ENCODE measurements at places on chromosomes 11 and 22. TPM values are rescaled to one million over a fixed set of nuclear protein-coding genes. Genes with fewer than 3 reads are reported as not detected.

Gene CARD16
- total RNA-seq = 1.5 TPM

DNA sequence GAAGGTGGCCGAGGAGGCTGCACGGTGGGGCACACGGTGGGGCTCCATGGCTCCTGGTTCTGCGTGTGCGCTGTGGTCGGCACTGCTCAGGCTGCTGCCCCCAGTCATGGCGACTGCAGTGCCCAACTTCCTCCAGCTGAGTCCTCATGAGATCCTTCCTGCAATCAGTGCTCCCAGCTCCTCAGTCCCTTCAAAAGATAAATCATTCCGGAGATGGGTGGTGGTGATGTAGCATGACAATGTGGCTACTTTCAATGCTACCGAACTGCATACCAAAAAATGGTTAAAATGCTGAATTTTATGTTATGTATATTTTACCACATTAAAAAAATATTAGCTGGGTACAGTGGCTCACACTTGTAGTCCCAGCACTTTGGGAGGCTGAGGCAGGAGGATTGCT lies 14.1 kb upstream of the VPREB1 start:
- DNase-seq = no peak

- no peak for DNase-seq
Observed at GRCh38 chr11:18692941-18693760, 5.4 kb upstream of the TMEM86A start.

Gene APOBEC3A
- total RNA-seq = not detected

- DNase-seq = no peak
Observed at GRCh38 chr11:10828402-10828801, 19.7 kb upstream of the EIF4G2 start.

DNA sequence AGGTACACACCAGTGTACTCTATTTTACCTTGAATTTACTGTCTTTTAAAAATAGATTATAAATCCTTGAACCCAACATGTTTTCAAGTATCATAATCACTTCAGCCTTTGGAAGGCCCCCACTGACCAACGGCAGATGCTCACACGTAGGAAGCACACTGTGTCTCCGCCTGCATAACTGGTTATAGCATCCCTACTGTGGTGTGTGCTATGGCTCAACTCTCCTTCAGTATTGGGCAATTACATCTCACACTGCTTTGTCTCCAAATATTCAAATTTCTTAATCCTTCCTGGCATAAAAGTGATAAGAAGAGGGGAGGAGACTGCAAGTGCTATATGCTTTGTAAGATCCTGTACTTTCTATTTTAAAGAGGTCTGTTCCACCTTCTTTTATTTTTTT lies 165.7 kb downstream of the CADM1 start:
- DNase-seq = no peak

Gene DCPS
- 9.1 TPM for total RNA-seq

DNA sequence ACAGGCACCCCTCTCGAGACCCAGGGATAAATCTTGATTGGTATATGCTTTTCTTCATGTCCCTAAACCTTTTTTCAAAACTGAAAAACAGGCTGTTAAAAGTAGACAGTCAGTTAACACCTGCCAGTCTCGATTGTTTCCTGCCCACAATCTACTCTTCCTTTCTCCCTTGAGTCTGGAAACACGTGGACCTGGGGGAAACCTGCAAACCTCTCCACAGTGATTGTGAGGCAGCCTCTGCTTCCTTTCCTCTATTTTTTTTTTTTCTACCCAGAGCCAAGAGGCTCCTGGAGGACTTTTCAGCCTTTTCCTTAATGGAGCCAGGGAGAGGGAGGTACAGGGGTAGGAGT lies 69.4 kb upstream of the CLMP start:
- no peak for DNase-seq

- DNase-seq = no peak
Observed at GRCh38 chr11:112634551-112634950, 326.7 kb upstream of the NCAM1 start.

Gene CLDN5
- not detected for total RNA-seq

- DNase-seq = no peak
Observed at GRCh38 chr22:38465673-38466490, 2.0 kb upstream of the KDELR3 start.

Gene P2RX6
- total RNA-seq = 0.72 TPM

GRCh38 chr11:78022397-78023396 lies at the start of gene KCTD14:
Gene KCTD14 (minus strand): TSS chr11:78023276. CDS start chr11:78023249, 27 bp downstream.
- peak; percentile 40 for DNase-seq

Gene TMEM191B
- total RNA-seq = 1.8 TPM

Gene UBQLNL
- 1.9 TPM for total RNA-seq

Gene TMEM223
- total RNA-seq = 21.4 TPM

DNA sequence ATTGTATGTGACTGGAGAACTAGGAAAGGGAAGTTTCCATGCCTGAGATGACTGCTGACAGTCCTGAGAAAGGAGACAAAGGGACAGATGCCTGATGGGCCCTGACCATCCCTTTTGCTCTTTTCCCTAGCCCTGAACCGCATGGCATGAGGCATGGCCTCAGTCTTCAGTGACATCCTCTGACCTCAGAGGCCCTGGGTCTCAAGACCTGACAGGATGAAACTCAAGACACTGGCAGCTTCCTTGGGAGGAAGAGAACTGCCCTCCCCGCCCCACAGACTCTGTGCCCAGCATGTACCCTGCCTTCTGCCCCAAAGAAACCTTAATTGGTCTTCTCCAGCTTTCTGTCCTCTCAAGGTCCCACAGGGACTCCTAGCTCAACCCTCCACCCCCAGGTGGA lies 444.1 kb downstream of the SOX6 start:
- no peak for DNase-seq

Gene MUC2
- total RNA-seq = 0.04 TPM

DNA sequence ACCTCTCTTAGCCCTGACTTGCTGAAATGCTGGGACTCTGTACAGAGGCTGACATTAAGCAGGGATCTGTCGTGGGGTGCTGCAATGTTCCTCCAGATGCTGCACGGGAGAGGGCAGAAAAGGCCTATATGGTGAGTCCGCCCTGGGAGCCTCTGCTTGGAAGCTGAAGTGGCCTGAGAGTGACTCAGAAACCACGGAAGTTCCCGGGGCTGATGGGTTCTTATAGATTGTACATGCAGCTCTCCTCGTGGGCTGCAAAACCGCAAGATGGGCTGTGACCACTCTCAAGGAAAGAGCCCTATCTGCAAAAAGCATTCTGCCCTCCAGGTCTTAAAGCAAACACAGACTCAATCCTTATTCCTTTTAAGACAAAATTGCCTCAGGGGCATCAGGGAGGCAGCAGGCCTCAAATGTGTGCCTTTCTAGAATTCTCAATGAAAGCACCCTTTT lies 5.8 kb upstream of the SLC43A3 start:
- no peak for DNase-seq

DNA sequence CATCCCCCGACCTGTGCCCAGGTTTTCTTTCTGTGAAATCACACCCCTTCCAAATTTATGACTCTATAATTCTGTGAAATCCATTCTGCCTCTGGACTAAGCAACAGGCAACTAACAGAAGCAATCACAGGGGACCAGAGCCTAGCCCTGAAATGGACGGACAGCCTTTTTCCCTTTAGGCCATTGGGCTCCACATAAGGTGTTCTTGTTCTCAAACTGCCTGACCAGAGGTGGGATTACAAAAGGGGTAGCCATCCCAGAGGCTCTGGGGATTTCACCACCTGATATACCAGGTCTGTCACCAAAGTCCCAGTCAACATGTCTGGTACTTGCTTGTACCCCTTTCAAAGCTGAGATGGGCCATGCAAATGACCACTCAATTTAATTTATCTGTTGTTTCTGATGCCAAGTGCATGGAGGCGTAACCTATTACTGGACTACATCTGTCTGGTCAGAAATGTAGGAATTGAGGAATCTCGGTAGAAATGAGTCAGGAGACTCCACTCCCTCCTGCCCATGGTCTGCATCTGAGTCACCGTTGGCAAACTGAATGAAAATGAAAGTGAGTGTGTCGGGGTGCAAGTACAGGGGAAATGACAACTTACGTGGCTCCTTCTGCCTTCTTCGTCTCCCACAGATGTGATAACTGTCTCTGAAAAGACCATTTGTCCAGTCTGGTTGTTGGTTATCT lies 10.2 kb downstream of the DKK3 start:
- DNase-seq = no peak

Gene GRAMD4
- total RNA-seq = 60.5 TPM

DNA sequence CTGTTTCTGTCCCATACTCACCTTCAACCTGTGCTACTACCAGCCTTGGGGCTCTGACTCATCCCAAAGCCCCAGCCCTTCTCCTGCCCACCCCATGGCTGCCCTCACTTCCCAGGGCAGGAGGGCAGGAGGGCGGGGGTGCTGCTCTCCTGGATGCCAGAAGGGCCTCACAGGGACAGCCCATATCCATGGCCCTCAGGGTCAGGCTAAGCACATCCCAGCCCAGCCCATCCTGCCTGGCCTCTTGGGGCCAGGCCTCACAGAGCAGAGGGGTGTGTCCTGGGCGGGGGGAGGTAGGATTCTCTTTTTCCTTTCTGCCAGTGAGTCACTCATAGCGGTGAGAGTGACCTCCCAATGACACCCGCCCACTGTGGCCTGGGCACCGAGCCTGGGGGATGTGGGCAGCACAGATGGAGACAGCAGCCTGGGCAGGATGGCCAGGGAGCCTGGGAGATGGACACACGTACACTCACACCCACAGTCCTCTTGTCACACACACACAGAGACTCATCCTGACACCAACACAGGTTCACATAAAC lies 2.4 kb downstream of the LTBP3 start:
- DNase-seq = no peak

GRCh38 chr11:94553938-94554337 lies 10.2 kb downstream of the FUT4 start:
- no peak for DNase-seq

- DNase-seq = no peak
Observed at GRCh38 chr11:111305876-111306275, 7.5 kb downstream of the POU2AF3 start.

- no peak for DNase-seq
Observed at GRCh38 chr11:9385327-9385899, 961 bp downstream of the IPO7 start.

Gene OSM
- not detected for total RNA-seq

Gene EIF4ENIF1
- 44.4 TPM for total RNA-seq

Gene TRIM22
- 52.1 TPM for total RNA-seq

Gene C11orf86
- total RNA-seq = not detected

GRCh38 chr22:28891156-28891733 lies 7.9 kb downstream of the ZNRF3 start:
- no peak for DNase-seq

DNA sequence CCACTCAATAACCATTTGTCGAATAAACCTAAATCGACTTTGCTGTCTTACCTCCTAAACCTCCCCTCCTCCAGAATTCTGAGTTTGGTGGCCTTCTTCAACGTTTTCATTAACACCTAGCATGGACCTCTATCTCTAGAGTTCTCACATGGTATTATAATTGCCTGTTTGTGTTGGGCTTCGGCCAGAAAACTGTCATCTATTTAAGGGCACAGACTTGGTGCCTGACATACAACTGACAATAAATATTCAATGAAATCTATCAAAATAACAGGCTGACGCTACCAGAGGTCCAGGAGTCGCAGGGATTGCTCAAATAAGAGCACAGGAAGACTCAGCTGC lies 687 bp downstream of the ALKBH8 start:
- DNase-seq = no peak

- DNase-seq = no peak
Observed at GRCh38 chr11:61151545-61152252, 9.5 kb downstream of the VPS37C start.

GRCh38 chr11:101707477-101707876 lies 123.7 kb upstream of the TRPC6 start:
- DNase-seq = no peak

DNA sequence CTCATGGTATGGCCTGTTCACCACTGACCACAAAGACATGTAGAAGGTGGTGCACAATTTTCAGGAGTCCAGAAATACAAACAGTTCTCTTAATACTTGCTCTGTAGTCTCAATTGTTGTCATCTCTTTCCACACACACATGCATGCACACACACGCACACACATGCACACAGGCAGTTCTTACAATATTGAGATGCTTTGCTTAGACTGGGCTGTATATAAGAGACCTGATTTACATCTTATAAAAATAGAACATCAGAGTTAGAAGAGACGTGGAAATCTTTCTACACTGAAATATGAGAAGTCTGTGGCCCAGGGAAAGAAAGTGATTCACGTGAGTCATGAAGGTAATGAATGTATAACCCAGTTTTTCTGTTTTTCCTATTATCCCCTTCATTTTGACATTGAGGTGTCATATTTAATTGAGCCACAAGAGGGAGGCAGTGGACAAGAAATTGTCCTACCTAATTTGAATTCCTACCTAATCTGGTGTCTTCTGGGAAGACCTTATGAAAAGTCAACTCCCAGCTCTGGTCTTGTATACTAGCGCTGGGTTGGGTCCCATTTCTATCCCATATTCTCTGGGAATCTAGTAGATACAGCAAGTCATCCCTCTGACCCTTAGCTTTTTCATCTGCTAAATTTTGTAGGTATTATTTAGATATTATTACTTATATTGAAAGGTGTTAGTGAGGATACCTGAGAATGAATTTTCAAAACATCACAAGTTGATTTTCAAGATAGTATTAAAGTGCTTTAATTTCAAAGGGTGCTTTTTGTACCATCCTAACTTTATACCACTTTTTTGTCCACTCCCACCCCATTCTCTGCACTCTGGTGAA lies 14.9 kb upstream of the MS4A4A start:
- DNase-seq = no peak
